C1 segment of cervical spinal cord (tissue), 14 donors: ENCODE measurements at places on chromosomes 4 and X.

DNA sequence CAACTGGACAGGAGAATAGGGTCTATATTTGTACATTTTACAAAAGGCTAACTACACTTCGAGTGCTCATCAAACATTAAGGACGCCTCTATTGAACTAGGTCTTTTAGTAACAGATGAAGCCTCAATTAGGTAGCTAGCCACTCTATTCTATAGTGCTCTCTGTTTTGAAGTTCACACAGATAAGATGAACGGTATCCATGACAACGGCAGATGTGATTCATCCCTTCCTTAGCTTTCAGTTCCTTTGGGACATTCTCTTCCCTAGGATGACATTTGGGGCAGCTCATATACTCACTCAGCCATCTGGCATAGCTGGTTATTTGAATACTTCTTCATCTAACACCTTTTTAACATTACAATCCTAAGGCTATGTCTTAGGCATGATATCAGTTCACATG, 62.4 kb upstream of the WDFY3 start:
- no peak for DNase-seq

- DNase-seq: no peak
These were observed 240.9 kb downstream of the BANK1 start for GRCh38 chr4:102031406-102031805.

GRCh38 chrX:17596061-17596460, 141.2 kb upstream of the SCML1 start:
- no peak for DNase-seq

DNA sequence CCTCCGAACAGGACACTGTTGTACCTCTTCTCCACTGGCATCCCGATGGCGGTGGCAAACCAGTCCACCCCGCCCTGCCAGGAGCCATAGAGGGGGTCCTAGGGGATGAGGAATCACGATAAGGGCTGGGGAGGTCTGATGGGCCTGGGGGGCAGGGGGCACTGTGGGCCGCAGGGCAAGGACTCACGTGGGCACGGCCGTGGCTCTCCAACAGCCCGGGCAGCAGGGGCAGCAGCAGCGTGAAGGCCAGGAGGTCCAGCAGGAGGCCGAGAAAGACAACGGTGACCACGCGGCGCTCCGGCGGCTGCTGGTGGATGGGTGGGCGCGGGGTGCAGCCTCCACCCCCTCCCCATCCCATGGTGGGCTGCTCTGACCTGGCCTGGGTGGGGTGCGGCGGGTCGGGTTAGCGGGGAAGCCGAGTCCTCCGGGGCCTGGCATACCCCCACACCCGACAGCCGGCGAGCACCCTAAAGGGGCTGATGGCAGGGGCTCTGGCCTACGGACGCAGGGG, 29.6 kb downstream of the NOP14 start:
- no peak for DNase-seq

DNA sequence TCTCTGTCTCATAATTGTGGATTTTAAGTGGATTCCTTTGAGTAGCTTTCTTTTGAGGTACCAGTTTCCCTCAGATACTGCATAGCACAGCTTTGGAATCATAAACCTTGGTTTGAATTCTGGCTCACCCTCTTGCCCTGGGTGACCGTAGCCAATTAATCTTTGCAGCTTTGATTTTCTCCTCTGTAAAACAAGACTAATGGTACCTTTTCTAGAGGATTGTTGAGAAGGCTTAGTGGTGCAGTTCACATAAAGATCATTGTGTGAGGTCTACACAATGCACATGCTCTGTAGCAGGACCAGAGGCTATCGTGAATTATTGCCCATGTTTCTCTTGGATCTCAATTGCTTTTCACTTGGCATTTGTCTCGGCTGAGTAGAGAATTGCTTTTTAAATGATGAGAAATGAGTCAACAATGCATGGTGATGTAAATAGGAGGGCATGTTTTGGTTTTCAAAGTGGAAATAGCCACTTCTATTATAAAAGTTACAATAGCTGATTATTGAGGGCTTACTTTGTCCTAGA, 47.9 kb downstream of the TMEM131L start:
- DNase-seq: no peak
